Germinal center (tissue), 1 donor: ENCODE measurements at places on chromosomes 4 and X.

- no peak for DNase-seq
These were observed 86.3 kb downstream of the PDLIM5 start for GRCh38 chr4:94537921-94538628.

DNA sequence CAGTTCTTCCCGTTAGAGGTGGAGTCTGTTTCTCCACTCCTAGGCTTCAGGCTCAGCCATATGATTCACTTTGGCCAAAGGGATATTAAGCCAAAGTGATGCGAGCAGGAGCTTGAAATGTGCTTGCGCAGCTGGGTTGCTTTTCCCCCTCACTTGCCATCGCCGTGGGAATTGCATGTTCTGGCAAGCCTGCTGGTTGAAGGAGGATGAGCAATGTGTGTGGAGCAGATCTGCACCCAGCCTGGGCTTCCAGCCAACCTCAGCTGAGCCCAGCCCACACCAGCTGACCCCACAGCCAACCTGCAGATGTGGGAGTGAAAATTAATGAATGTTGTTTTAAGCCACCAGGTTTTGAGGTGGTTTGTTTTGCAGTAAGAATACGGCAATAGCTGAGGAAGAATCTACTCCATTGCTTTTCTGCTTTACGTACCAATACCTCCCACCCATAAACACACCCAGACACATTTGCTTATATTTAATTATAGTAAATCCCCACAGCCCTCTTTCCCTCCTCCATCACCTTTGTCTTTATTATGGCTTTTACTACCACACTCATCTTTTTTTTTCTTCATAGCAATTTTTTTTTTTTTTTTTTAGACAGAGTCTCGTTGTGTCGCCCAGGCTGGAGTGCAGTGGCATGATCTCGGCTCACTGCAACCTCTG, 132.8 kb upstream of the FUNDC1 start:
- no peak for DNase-seq

- DNase-seq, result no peak
These were observed 9.3 kb downstream of the DMP1 start for GRCh38 chr4:87659247-87659931.

- DNase-seq, result no peak
These were observed 43.3 kb downstream of the SHROOM4 start for GRCh38 chrX:50770702-50771101.

GRCh38 chrX:46687619-46688018, 71.3 kb downstream of the SLC9A7 start:
- no peak for DNase-seq

GRCh38 chr4:129429581-129430320, 333.8 kb downstream of the C4orf33 start:
- DNase-seq, result no peak

GRCh38 chrX:20712811-20713210, 446.1 kb upstream of the RPS6KA3 start:
- no peak for DNase-seq

DNA sequence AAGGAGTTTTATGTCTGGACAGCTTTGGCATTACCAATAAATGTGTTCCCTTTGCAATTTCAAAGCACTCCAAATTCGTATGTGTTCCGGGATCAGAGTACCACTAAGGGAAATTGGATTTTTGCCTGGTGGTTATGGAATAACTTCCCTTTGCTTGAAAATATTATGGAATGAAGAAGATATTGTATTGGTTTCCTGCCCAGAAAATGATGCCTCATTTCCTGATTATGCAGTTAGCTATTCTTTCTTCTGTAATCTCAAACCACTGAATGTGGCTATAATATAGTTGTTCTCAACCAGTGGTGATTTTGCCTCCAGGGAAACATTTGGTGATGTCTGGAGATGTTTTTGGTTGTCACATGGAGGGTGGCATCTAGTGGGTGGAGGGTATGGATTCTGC, 142.9 kb downstream of the PCDH7 start:
- no peak for DNase-seq

DNA sequence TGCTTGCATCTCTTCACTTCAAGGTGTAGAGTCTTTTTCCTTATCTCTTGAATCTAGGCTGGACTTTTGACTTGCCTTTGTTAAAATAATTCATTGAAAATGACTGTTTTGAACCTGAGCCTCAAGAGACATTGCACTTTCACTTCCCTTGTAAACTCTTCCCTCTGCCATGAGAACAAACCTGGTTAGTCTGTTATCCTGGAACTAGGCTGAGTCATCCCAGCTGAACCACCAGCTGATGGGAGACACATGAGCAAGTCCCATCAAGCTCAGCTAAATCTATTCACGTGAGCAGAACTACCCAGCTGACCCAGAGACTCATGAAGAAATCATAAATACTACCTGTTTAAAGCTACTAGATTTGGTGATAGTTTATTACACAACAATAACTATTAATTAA, 202.3 kb upstream of the CENPE start:
- DNase-seq, result peak; percentile 1
